ENCODE measurements at places on chromosomes 3 and 15.

DNA sequence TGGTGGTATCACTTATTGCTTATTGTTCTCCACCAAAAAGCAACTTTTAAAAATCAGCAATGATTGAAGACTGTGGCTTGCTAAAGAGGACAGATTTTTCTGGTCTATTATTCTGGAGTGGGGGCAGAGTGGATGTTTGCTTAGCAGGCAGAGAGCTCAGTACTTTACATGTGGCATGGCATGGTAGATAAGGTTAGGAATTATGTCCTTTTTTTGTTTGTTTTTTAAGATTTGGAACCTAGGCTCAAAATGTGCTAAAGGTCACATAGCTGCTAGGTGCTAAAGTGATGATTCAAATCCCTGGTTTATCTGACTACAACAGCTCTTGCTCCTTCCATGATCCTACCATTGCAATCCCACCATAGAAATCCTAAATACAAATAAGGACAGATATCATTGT lies 331.0 kb upstream of the ADAMTS9 start:
- DNase-seq = no peak

GRCh38 chr3:20462723-20463122 lies 276.7 kb upstream of the SGO1 start:
- DNase-seq = no peak

- no peak for DNase-seq
Measured at GRCh38 chr3:135995766-135996165, 30.2 kb downstream of the PPP2R3A start.

- DNase-seq = no peak
Measured at GRCh38 chr3:170839518-170840100, 30.4 kb downstream of the RPL22L1 start.

GRCh38 chr15:78712797-78713515 lies 71.9 kb upstream of the CHRNB4 start:
- DNase-seq = no peak

- no peak for DNase-seq
Measured at GRCh38 chr15:66848116-66848515, 146.1 kb downstream of the SMAD6 start.

GRCh38 chr3:148034353-148034752 lies 625.2 kb downstream of the ZIC1 start:
- no peak for DNase-seq

GRCh38 chr3:58586776-58587192 lies 9.6 kb upstream of the FAM107A start:
- DNase-seq = no peak

GRCh38 chr15:48149858-48150257 lies 28.2 kb downstream of the MYEF2 start:
- no peak for DNase-seq

DNA sequence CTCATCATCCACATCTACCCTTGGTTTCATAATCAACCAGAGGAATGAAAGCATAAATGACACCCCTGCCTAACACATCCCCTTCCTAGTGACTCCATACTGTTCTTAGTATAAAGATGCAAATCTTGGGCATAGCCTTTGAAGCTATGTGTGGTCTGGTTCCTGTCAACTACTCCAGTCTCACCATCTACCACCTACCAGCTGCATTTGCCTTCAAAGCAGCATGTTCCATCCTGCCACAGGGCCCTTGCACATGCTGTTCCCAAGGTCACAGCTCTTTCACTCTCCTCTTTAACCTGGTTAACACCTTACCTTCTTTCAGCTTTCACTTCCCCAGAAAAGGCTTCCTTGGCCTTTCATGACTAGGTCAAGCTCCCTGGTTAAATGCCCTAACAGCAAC lies 62.3 kb upstream of the ARHGEF3 start:
- DNase-seq = no peak

All from T-helper 17 cell (primary cell).